Activated naive CD8-positive, alpha-beta T cell treated with anti-CD3 and anti-CD28 coated beads for 36 hours (primary cell): ENCODE measurements at places on chromosomes 11 and 22. TPM values are rescaled to one million over a fixed set of nuclear protein-coding genes. Genes with fewer than 3 reads are reported as not detected.

GRCh38 chr22:27003297-27003696 lies 345.9 kb downstream of the MIAT start:
- DNase-seq, result no peak

DNA sequence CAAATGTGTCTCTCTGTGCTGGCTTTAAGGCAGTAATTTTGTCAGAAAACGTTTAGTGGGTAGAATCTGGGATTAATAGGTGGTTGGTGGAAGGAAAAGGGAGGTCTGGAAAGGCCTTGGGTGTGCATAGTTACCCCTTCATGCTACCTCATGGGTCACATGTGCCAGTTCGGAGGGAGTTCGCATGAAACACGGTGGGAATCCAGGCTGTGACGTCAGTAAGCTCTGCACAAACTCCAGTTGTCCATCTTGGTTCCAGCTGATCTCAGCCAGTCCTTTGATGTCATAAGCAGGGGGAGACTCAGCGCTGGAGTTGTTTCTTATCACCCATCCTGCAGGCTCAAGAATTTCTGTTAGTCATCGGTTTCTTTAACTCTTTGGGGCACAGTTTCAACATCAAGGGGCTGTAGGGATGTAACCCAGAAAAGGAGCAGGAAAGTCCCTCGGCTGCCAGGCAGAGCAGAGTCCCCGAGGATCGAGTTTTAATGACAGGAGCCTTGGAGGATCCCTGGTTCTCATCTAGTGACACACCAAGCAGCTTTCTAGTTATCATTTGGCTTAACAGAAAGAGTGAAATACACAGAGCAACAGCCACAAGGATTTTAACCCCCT lies 28.9 kb downstream of the MOV10L1 start:
- DNase-seq, result no peak

DNA sequence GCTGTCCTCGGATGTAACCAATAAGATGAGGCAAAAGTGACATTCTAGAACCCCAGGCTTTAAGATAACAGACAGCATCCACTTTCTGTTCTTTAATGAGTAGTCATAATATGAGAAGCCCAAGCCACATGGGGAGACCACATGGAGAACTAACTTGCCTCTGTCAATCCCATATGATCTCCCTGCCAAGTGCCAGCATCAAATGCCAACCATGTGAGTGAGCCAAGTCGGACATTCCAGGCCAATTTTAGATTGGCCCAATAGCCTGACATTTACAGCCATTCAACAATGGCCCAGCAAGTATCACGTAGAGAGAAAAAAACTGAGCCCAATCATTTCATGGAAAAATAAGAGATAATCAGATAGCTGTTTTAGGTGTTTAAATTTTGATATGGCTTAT lies 2048.3 kb upstream of the RAG2 start:
- DNase-seq, result no peak

GRCh38 chr11:94924612-94925011 lies 48.7 kb downstream of the CWC15 start:
- no peak for DNase-seq

- DNase-seq, result peak; percentile 55
These were observed 57.1 kb downstream of the PARVB start for GRCh38 chr22:44080936-44081861.

DNA sequence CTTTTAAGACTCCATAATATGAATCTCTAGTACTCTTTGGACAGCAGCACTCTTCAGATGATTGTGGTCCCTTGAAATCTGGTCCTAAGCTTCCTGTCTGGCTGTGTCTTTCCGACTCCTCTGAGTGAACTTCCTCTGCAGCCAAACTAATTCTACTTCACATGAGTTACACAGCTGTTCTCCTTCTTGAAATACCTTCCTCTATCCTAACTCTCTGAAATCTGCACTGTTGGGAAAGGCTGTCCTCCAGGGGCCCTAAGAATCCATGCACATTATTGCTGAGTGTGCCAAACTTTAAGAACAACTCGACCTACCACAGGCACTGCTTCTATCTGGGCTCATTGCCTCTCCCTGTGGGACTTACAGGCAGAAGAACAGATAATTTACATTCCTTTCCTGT lies 217.3 kb upstream of the ARHGAP42 start:
- DNase-seq, result no peak

GRCh38 chr11:77882396-77882795 lies 61.5 kb downstream of the AAMDC start:
- DNase-seq, result no peak

- no peak for DNase-seq
These were observed 257.4 kb upstream of the LRRC4C start for GRCh38 chr11:41716862-41717261.

- DNase-seq, result peak; percentile 67
These were observed at the start of gene CLTCL1 for GRCh38 chr22:19291580-19292457. CLTCL1 (minus strand) TSS chr22:19291719; CDS start chr22:19291641, 78 bp downstream.

GRCh38 chr11:23227078-23227445 lies 366.8 kb upstream of the CCDC179 start:
- no peak for DNase-seq

POLD4 gene
- 28.6 TPM for total RNA-seq

TRIM51 gene
- not detected for total RNA-seq

OR4C3 gene
- total RNA-seq, result not detected

GGTLC2 gene
- not detected for total RNA-seq

SELENOM gene
- 7.8 TPM for total RNA-seq
